Thoracic aorta endothelial cell (primary cell): ENCODE measurements at places on chromosomes 7 and 10. TPM values are rescaled to one million over a fixed set of nuclear protein-coding genes. Genes with fewer than 3 reads are reported as not detected.

Gene FANK1
- total RNA-seq, result 1.2 TPM in 2 replicates

Gene SLC26A5
- 0.13 and 0.14 TPM in 2 replicates for total RNA-seq

Gene CCDC3
- 1.7 and 1.8 TPM in 2 replicates for total RNA-seq

Gene STEAP1
- total RNA-seq, result 62.9 and 70.6 TPM in 2 replicates

Gene ACTR3C
- 0.07 and 0.13 TPM in 2 replicates for total RNA-seq

Gene ITGA8
- 0.13 and 0.65 TPM in 2 replicates for total RNA-seq

Gene CHN2
- 0.53 TPM in 1 of 2 replicates, not detected in the other for total RNA-seq

Gene TRIM4
- total RNA-seq, result 22.5 and 28.4 TPM in 2 replicates

Gene OPALIN
- not detected in 2 replicates for total RNA-seq

Gene VENTX
- total RNA-seq, result not detected in 2 replicates

Gene EZH2
- total RNA-seq, result 33.6 and 36.5 TPM in 2 replicates
